ENCODE measurements at places on chromosomes 3 and 15. TPM values are rescaled to one million over a fixed set of nuclear protein-coding genes. Genes with fewer than 3 reads are reported as not detected.

The KIF15 gene
- total RNA-seq = 1.3 TPM

The FGF7 gene
- total RNA-seq = 278 TPM

The GPR27 gene
- not detected for total RNA-seq

The FEZF2 gene
- not detected for total RNA-seq

The CEP152 gene
- 10.1 TPM for total RNA-seq

The LSM3 gene
- total RNA-seq = 4.6 TPM

The OR5K1 gene
- total RNA-seq = not detected

The TNFAIP8L3 gene
- 47.5 TPM for total RNA-seq

The SPINK8 gene
- total RNA-seq = not detected

The FBXW12 gene
- total RNA-seq = 0.15 TPM

The WNT5A gene
- 3.6 TPM for total RNA-seq

The CPN2 gene
- total RNA-seq = not detected

The GOLGA8S gene
- 0.15 TPM for total RNA-seq

The PARP15 gene
- total RNA-seq = 0.87 TPM

The ADAMTS9 gene
- 1.5 TPM for total RNA-seq

The GOLGA8J gene
- total RNA-seq = not detected

The ITIH3 gene
- total RNA-seq = not detected

The FHIT gene
- total RNA-seq = 2.5 TPM

The ACTC1 gene
- total RNA-seq = not detected

The OIP5 gene
- 1.5 TPM for total RNA-seq

The APOD gene
- total RNA-seq = 1.6 TPM

The KNL1 gene
- total RNA-seq = 28.2 TPM

The SCN5A gene
- total RNA-seq = 0.29 TPM

The SI gene
- not detected for total RNA-seq

The HPS3 gene
- 50.8 TPM for total RNA-seq

The SPESP1 gene
- total RNA-seq = 7.8 TPM

The WDR6 gene
- 75.3 TPM for total RNA-seq

The BTD gene
- 32.6 TPM for total RNA-seq

The OSBPL10 gene
- 9.5 TPM for total RNA-seq

The FXR1 gene
- total RNA-seq = 238 TPM

The SCN11A gene
- total RNA-seq = under 0.01 TPM

The GATM gene
- 0.44 TPM for total RNA-seq

The LRRC34 gene
- total RNA-seq = 7.9 TPM

The ATP13A5 gene
- not detected for total RNA-seq

The P2RY13 gene
- total RNA-seq = not detected

The STX19 gene
- total RNA-seq = not detected

The DNAJB11 gene
- total RNA-seq = 39.3 TPM

The C3orf20 gene
- under 0.01 TPM for total RNA-seq

The MESP2 gene
- total RNA-seq = 0.58 TPM

The UBE2Q2 gene
- total RNA-seq = 68.1 TPM

The GRAMD2A gene
- 0.33 TPM for total RNA-seq
